ENCODE measurements at places on chromosomes 3 and 15.

DNA sequence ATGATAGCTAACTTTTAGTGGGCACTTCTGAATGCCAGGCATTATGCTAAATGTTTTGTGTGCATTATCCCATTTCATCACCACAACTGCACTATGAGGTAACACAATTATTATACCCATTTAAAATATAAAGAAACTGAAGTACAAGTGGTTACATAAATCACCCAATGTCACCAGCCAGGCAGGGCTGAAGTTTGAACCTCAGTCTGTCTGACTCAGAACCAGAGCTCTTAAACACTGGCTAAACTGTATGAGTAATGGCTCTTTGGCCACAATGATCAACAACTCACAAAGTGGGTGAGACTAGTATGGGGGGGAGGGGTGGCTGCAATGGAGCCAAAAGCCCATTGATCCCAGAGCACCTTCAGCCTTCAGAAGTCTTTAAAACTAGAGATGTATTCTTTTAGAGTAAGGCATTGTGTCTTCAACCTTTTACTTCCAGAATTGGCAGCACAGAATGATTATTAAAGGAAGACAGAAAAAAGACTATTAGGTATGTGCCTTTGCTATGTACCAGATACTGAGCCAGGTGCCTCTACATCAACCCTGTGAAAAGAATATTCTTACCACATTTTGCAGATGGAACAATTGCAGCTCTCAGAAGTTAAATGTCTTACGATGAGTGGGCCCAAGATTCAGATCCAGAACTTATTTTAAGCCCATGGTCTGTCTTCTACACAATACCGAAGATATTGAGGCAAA, 166.9 kb downstream of the UACA start:
- no peak for DNase-seq

- no peak for DNase-seq
Observed at GRCh38 chr3:126908752-126909275, 74.1 kb upstream of the PLXNA1 start.

DNA sequence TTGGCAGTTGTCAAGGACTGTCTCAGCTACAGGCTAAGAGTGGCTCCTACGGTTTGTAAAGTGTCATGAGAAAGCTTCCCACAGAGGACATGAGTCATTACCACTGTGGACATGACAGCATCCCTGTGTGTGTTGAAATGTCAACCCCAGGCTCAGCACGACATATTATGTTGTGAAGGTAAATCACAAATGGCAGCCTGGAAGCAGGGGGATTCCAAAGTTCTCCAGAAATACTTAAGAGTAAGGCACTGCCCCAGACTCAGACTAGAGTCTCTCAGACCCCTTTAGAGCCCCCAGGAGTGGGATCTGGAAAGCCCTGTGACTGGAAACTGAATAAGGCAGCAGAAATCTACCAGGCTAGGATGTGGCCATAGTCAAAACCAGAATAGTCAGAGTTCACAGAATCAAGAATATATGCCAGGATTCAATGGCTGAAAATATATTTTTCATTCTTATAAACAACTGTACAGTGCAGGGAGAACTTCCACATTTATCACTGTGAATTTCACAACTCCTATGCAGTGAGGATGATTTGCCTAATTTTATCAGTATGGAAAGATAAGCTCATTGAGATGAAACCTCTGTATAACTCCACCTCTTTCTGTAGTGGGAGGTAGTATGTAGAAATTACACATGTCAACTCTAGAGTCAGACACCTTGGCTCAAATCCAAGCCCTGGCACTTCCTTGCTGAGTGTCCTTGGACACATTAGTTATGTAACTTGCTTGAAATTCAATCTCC, 237.1 kb upstream of the CFAP20DC start:
- no peak for DNase-seq

DNA sequence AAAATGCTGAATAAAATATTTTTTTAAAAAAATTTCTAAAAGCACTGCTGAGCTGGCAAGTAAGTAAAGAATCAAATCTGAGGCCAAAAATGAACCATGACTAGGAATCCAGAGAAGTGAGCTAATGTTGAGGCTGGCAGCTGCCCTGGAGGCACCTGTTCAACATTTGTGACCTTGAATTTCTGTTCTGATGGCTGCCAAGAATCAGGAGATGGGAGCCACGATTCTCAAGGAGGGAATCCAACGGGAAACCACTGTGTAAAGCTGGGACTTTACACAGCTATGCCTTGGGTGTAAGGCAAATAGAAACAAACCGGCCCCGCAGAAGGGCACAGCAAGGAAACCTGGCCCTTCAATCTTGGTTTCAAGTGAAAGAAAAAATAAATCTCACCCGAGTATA, 22.7 kb downstream of the HEG1 start:
- DNase-seq, result no peak

- no peak for DNase-seq
Observed at GRCh38 chr3:29933802-29934490, 653.1 kb downstream of the RBMS3 start.

DNA sequence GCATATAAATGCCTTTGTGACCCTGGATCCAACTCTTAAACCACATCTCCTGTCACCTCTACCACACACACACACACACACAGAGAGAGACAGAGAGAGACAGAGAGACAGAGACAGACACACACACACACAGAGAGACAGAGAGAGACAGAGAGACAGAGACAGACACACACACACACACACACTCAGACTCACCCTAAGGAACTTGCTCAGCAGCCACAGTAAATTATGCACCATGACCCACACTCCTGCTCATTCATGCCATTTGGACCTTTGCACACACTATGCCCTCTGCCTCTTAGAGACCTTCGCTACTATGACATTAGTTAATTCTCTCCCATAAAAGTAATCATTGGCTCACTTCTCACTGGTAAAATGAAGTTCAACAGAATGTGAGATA, 275.7 kb downstream of the ADAMTSL3 start:
- no peak for DNase-seq

DNA sequence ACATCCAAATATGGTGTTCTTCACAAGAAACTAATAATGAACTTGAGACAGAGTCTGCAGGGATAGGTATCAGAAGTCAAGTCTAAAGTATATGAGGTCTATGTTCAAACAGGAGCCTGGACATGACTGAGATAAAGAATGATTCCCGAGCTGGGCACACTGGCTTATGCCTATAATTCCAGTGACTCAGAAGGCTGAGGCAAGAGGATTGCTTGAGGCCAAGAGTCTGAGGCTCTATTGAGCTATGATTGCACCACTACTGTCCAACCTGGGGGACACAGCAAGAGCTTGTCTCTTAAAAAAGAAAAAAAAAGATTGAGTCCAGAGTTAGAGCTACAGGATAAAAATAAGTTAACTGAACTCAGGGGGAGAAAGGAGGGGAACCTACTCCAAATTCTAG, 246.5 kb downstream of the LRRN1 start:
- no peak for DNase-seq

DNA sequence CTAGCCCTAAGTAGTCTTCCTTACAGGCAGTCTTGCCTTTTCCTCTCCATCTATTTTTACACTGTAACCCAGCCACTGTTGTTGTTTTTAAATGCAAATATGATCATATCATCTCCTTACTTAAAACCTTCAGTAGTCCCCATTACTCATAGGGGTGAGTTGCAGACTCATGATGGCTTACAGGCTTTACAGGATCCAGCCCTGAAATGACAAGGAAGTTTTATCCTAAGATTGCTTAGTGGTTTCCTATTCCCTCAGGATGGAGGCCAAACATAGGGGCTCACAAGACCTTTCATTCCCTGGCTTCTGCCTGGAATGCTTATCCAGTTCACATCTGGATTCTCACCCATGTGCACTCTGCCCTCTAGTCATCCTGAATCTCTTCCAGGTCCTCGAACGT, 27.7 kb upstream of the PCOLCE2 start:
- DNase-seq, result no peak
